ENCODE measurements at places on chromosomes 12 and 14.

DNA sequence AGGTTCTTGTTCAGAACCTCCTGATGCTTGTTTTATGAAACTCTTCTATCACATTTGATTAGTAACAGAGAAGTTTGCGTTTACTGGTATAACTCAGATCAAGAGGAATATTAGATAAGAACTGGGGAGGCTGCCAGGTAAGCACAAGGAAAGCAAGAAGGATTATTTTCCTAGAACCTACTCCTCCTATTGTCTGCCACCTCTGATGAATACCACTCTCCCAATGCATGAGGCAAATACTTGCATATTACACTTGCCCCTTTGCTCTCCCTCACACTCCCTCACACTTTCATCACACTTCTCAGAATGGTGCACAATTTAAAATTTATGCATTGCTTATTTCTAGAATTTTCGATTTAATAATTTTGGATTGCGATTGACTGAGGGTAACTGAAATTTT lies 43.6 kb downstream of the LIN7A start:
- no peak for DNase-seq

DNA sequence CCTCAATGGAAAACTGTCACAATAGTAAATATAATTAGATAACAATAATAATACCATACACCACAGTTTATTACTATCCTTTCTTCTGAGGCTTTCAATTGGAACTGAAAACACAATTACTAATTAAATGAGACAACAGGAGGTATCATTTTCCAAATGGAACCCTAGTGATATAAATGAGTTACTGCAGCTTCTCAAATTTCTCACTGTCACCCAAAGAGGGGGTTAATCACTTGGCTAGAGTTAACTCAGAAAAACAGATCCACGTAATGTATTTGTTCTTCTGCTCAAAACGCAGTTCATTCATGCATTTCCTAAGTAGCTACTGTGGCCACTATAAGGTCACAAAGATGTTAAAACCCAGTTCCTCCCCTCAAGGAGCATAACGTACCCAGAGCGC lies 120.9 kb upstream of the FOXN3 start:
- no peak for DNase-seq

GRCh38 chr14:68544081-68544892 lies 248.6 kb downstream of the ZFP36L1 start:
- DNase-seq: peak; percentile 100

DNA sequence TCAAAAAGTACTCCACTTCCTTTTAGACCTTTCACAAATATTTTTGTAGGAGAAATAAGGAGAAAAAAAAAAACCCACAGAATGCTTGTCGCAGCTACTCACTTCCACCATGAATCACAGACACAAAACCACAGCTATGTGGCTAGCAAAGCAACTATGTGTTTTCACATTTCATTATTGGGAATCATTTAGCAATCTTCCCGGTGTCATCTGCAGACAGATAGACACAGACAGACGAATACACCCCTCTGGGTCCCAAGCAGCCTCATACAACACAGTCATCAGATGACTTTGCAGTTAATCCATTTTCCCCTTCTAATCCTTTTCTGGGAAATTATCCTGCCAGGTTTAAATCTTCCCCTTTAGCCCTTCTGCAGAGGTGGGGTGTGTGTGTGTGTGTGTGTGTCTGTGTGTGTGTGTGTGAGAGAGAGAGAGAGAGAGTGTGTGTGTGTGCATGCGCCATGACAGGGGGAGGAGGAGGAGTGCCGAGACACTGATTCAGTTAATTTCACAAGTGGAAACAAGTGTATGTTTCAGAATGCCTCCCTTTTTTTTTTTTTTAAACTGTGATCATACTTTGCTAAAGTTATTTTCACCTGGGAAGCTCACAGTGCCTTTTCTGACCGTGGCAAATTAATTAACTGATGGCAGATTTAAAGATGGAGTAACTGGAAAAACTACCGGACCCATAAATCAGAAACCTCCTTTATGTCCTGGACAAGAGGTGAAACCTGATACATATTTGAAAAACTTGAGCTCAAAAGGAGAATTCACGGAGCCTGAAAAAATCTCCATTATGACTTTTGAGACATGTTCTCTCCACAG lies 39.9 kb downstream of the LTBP2 start:
- peak; percentile 100 for DNase-seq

- DNase-seq: no peak
Measured at GRCh38 chr12:30930238-30930637, 3.7 kb downstream of the TSPAN11 start.

DNA sequence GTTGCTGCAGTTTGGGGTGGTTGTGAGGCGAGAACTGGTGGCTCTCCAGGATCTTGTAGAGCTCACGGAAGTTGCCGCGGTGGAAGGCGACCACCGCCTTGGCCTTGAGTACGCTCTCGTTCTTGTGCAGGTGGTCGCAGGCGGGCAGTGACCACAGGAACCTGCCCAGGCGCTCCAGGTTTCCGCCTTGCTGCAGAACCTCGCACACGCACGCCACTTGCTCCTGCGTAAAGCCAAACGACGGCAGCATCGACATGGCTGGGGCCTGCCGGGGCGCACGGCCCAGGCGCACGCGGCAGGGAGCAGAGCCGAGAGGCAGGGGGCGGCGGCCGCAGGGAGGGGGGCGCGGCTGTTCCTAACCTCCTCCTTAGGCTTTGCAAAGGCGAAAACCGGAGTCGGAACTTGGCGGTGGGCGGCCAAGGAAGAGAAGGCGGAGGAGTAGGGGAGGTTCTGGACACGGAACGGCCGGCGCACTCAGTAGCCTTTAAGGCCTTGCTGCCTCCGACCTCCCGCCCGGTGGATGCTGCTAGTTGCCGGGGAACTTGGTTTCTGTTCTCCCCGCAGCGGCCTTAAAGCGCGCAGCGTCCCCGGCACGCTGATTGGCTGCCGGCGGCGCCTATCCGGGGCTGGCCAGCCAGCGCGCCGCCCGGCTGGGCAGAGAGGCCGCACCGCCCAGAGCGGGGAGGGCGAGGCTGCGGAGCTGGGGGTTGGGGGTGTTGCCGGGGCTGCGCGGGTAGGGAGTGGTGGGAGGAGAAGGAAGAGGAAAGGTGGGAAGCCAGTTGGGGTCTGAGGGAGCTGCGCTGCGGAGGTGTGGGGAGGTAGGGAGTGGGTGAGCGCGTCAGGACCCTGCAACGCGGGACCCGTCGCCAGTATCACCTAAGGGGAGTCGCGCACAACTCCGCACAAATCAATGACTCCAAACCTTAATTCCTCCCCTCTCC lies at the start of gene SIX1:
TSS of gene SIX1 (minus strand) at position 544 of the 941 bp plus-strand sequence. CDS start at position 256, 288 bp downstream.
- DNase-seq: peak; percentile 93

DNA sequence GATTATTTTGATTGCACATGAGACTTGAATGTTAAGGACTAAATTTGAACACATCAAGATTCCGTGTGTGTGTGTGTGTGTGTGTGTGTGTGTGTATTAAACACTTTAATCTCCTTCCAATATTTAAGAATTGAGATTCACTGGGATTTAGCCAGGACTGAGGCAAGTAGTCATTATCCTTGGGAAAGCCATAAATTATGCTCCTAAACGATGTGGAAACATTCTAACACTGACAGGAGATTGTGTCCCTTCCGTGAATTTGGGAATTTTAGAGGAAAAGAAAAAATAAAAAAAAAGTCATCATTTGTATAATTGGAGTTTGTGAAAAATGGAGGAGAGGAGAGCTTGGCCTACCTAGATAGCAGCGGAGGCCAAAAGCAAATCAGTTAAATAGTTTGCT lies 212.9 kb downstream of the DUSP6 start:
- DNase-seq: no peak

DNA sequence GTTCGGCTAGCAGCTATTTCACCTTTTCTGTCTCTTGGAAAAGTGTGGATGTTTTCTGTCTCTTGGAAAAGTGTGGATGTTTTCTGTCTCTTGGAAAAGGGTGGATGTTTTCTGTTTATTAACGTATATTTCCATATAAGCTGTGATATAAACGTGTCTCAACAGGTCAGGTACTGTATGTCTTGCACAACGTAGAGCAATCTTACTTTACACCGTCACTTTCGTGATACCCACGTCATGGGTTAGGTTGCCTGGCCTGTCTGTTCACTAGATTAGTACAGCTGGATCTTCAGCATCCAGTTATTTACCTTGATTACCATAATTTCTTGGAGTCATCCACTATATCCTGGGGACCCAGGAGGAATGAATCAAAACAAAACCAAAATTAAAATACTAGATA lies 14.1 kb downstream of the CLEC7A start:
- no peak for DNase-seq

- DNase-seq: no peak
Measured at GRCh38 chr14:89041257-89041582, 216.8 kb downstream of the TTC8 start.

GRCh38 chr12:99122496-99122895 lies 477.4 kb downstream of the APAF1 start:
- DNase-seq: no peak

DNA sequence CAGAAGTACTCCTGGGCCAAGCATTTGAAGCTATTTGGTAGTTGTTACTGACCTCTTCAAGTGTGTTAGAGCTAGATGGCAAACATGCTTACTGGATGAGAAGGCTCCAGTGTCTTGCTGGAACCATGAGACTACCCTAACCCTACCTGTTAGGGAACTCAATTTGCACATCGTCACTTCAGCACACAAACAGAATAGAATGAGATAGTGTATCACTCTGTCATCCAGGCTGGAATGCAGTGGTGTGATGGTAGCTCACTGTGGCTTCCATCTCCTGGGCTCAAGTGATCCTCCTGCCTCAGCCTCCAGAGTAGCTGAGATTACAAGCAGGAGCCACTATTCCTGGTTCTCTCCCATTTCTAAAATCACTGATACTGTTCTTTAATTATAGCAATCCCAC lies 417.0 kb upstream of the ATXN7L3B start:
- DNase-seq: no peak

- DNase-seq: no peak
Measured at GRCh38 chr14:92451755-92452154, 61.8 kb upstream of the RIN3 start.

DNA sequence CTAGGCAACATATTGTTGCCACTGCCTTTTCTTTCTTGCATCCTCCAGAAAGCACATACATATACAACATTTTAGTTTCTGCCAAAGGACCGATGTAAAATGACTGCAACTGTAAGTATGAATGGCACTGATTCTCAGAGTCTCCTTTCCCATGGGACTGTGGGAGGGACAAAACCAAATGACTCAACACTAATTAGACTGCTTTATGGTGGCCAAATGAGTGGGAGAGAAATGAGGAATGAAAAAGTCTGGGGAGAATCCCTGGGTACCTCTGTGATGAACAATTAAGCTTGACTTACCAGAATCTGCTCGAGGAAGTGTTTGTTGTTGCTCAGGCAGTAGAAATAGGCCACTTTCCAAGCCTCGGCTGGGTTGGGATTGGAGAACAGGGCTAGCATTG lies 10.1 kb downstream of the ZFYVE26 start:
- DNase-seq: no peak

GRCh38 chr14:29636870-29637269 lies 290.8 kb downstream of the PRKD1 start:
- no peak for DNase-seq

DNA sequence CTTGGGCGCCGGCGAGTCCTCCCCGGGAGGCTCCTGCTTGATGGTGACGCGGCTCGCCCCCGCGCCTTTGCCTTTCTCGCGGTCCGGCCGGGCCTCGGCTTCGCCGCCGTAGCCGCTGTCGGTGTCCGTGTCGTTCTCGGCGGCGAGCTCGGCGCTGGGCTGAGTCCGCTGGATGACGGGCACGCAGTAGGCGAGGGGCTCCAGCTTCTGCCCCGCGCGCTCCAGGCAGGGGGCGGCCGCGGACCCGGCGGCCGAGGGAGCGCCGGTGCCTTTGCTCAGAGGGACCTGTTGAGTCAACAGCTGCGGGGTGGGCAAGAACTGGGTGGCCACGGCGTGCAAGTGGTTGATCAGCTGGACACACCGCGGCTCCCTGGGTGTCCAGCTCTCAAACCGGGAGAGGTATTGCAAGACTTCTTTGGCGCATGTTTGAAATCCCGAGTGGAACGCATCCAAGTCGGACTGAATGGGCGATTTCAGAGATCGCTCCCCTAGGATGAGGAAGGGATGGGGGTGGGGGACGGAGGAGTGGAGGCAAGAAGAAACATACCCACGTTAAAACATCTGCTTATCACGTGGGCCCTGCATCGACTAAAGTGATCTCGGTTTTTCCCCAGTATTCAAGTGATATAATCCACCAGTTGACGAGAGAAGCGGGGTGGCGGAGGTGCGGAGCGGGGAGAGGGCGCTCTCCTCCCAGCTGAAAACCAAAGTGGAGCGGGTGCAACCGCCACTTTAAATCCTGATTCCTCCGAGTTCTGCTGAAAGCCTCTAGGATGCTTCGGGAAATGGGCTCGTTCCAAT lies 2.0 kb downstream of the BHLHE41 start:
- peak; percentile 85 for DNase-seq

DNA sequence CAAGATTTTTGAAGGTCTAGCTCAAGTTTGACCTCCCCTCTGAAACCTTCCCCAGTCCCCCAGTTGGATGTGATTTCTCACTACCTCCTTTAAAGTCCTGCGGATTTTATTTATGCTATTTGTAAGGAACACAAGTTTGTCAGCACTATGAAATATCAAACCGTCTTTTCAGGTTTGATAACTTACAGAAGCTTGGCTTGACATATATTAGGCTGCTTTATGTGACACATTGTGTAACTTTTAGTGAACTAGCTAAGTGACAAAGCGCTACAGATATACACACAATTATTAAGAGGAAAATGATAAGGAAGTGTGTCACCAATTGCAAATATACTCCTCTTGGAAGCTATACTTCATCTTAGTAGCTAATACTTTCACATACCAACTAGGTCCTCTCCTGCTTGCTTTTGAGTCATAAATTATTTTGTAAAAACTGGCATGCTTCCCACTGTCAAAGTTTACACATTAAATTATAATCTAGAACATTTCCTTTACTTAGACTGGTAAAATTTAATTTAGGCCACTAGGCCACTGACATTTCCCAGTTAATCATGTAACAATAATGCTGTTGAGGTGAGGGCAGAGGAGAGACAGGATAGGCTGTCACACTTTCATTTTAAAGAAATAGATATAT lies 149.5 kb downstream of the TMTC3 start:
- peak; percentile 19 for DNase-seq

DNA sequence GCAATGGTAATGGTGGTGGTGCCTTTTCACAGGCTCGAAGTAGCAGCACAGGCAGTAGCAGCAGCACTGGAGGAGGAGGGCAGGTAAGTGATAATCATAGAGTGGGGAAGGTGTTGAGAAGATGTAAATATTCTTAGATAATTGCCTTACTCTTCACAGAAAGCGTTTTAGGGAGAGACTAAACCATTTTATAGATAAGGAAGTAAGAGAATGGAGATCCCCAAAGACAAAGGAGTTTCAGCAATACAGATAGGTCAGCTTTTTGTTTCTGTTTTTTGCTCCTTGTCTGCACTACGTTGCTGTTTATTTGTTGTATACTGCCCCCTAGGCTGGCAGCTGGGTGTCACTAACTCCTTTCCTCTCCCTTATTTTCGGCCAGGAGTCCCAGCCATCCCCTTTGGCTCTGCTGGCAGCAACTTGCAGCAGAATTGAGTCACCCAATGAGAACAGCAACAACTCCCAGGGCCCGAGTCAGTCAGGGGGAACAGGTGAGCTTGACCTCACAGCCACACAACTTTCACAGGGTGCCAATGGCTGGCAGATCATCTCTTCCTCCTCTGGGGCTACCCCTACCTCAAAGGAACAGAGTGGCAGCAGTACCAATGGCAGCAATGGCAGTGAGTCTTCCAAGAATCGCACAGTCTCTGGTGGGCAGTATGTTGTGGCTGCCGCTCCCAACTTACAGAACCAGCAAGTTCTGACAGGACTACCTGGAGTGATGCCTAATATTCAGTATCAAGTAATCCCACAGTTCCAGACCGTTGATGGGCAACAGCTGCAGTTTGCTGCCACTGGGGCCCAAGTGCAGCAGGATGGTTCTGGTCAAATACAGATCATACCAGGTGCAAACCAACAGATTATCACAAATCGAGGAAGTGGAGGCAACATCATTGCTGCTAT lies 2.0 kb downstream of the SP1 start:
- DNase-seq: peak; percentile 70

GRCh38 chr12:42590330-42590934 lies 886 bp upstream of the PRICKLE1 start:
- no peak for DNase-seq
